Stimulated activated CD8-positive, alpha-beta memory T cell treated with anti-CD3 and anti-CD28 coated beads, Interleukin-2, amount 100 ng/mL, for 1 hour (primary cell): ENCODE measurements at places on chromosomes 7 and 10.

DNA sequence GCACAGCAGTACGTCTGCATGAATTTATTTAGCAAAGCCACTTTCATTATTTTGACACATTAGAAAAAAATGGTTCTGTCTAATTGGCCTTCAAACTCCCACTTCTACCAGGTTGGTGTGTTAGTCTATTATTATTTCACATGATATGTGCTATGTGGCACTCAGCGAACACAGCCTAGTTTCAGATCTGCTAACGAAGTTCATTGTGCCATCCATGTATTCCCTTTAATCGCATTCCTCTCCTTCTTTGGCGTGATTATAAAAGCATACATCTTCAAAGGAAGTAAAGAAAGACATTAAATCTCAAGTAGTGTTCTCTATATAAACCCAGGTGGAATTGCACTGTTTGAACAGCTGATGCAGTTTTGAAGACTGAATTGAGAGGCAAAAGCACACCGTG, 96.4 kb upstream of the CACNA2D1 start:
- DNase-seq: no peak

DNA sequence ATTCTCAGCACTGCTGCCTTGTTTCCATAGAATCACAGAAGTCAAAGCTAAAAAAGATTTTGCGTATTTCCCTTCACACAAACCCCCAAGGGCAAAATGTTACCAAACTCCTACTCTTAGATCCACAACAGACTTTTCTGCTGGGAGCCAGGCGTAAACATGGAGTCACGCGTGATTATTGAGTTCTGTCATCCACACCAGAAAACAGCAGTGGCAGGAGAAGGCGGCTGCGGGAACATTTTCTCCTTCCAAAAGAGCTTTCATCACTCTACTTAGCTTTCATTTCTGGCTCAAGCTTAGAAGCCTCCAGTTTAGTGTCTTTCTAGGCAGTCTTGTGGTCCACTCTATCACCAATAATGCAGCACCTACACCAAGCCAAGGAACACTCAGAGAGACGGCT, 712.9 kb upstream of the NRP1 start:
- no peak for DNase-seq

DNA sequence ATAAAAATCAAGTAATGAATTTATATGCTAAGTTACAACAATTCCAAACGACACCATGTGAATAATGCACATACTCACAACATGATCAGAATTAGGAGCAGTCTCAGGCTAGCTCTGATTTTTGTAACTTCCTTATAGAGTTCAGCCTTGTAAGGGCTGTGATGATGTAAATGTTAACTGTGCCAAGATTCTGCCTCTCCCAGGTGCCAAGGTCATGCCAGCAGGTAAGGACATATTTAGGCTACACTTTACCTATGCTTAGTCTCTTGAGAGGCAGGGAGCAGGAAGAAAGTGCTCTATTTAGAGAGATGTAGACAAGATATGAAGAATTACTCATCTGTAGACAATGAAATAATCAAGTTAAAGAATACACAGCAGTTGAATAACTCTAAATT, 53.6 kb upstream of the AGR3 start:
- DNase-seq: no peak

GRCh38 chr10:55369670-55370420, 568.8 kb upstream of the PCDH15 start:
- DNase-seq: no peak

DNA sequence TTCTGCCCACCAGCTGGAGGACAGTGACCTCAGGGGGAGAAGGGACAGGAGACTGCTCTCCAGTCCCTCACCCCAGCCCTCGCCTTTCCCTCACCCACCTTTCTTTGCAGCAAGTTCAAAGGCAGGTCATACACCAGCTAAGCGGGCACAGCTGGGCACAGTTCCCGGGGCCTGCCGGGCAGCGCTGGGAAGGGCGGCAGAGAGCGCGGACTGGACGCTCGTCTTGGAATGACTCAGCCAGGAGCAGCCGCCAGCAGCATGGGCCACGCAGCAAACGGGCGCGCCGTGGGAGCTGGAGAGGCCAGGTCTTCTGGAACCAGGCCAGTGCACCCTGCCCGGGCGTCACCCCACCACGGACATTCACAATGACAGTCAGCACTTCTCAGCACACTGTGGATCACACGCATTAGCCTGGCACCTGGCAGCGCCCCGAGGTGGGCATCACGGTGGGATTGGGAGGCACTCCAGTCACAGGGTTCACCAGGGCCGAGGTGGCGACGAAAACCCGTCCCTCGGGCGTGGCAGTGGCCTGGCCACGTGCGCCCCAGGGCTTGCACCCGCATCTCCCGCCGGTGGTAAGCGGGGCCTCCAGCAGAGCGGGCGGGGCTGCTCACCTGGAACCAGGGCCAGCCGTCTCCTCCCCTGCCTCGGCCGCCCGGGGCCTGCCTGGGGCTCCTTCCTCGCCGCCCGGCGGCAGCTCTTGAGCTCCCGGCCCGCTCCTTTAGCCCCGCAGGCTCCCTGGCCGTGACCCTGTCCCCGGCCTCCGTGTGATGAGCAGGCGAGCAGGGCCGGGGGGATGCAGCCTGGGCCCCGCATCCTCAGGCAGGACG, 29.0 kb upstream of the WDFY4 start:
- no peak for DNase-seq

DNA sequence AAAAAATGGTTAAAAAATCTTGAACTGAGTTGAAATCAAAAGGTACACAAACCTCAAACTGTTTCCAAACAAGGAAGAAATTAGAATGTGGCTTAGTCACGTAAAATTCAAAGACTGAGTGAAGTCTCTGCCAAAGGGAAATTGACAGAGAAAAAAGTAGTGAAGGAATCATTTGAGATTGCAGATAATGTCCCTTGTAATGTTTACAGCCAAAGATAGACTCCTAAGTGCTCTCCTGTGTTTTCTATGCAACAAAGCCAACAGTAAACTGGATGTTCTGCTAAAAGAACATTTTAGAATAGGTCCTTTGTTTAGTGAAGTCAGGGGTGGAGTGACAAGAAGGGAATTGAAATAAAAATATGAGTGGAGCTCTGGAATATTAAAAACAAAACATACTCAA, 117.9 kb downstream of the ITGA8 start:
- no peak for DNase-seq

DNA sequence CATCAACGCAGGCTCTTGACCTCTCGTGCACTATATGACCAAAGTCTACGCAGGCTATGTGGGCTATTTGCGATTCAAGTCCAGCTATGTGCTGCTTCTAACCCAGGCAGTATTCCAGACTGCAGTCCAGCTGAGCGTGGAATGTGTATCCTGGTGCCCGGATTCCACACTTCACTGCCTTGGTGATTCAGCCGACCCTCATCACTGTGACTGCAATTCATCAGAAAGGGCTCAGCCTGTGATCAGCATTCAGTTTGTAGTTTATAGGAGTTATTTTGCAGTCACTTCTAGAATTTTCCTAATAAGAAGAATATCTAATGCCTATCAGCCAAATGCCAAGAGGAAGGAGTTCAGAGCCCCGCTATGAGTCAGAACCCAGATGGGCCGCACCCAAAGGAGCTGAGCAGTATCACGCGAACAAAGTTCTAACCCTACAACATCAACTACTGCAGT, 119.8 kb upstream of the LANCL2 start:
- DNase-seq: no peak

- DNase-seq: no peak
These were observed 21.0 kb upstream of the TSPAN33 start for GRCh38 chr7:129123510-129123857.

DNA sequence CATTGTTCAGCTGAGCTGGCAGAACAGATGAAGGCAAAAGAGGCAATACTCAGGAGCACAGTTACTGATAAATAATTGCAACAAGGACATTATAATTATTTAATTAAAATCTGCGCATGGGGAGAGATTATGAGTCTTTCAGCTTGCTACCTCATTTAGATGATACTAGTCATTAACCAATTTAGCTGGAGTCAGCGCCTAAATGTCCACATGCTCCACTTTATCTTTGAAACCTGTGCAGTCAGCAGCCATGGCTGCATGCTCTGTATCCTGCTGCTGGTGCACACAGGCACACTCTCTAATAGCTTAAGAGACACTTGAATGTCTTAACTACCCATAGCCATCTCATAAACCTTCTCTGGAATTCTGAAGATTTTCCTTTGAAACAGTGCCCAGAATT, 196.8 kb downstream of the PPP1R3A start:
- DNase-seq: no peak

- DNase-seq: no peak
These were observed 65.4 kb upstream of the APBB1IP start for GRCh38 chr10:26372513-26373354.

DNA sequence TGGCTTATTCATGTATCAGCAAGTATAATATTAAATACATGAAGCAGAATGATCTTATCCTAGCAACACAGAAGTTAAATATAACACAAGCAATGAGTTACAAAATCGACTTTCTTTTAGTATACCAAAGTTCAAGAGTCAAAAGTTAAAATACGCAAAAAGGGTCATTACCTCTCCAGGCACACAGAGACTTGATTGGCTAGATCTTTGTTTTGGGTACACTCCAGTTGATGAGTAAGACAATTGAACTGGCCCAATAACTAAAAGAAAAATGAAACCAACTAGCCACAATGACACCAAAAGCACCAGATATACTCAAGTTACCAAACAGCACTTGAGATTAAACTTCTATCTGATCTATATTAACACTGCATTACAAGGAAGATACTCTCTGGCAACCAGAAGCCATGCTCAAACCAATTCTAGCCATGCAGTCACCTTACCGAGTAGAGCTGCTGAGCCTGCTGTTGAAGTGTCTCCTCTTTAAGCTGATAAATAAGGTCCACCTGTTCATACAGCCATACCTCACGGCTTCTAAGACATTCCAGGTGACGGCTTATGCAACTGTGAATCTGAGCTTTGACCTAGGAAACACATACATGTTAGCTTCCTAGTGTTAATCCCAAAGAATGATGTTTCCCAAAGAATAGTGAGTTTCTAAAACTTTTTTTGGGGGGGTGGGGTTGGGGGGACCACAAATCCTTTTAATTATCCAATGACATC, 15.6 kb downstream of the NCOA4 start:
- no peak for DNase-seq

DNA sequence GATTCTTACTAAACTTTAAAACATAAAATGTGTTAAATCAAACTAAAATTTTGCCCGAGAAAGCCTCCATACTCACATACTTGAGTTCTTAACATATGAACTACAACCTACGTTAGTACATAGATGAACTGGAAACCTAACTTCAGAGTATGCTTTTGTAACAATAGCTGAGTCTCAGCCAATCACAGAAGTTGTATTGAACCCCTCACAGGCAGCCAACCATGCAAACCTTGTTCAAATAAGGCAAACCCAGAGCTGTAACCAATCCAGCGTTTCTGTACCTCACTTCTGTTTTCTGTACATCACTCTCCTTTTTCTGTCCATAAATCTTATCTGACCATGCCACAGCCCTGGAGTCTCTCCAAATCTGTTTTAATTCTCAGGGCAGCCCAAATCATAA, 157.3 kb upstream of the COL1A2 start:
- no peak for DNase-seq

GRCh38 chr7:155983176-155983815, 171.0 kb upstream of the SHH start:
- DNase-seq: no peak

GRCh38 chr7:110027385-110027784, 1063.5 kb upstream of the LRRN3 start:
- no peak for DNase-seq

GRCh38 chr10:46096446-46096845, 50.4 kb upstream of the MSMB start:
- no peak for DNase-seq

DNA sequence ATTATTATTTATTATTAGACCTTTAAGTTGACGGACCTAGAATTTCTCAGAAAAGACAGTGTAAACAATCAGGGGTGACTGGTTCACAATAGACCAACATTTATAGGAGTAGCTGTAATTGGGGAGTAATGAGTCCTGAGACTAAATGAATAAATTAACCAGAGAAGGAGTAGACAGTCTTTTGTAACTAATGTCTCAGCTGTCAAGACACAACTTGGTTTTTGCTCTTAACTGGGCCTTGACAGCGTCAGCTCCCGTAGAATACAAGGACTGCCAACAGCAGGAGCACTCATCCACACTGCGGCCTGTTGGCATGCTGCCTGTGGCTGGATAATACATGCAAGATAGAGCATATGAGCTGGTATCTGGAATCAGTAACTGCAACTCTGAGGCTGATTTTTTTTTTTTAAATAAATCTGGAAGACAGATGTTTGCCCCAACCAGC, 123.9 kb downstream of the CACNA2D1 start:
- no peak for DNase-seq

DNA sequence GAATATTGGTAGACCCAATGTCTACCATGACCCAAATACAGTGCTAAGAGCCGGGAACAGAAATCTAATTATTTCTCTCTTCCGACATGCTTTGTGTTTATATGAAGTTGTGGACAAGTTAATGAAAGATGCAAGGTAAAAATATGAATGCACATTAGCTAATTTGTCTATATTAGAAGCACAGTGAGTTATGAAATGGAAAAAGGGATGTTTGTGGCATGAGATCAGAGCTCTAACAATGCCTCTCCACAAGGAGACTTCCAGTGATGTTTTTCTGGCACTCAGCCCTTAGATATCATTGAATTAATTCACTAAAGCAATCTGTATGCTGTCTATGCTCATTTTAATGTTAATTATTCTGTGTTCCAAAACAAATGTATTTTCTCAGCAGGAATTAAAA, 897.2 kb downstream of the CNTNAP2 start:
- DNase-seq: no peak

- no peak for DNase-seq
These were observed 9.3 kb upstream of the AHR start for GRCh38 chr7:17289074-17289645.

- DNase-seq: no peak
These were observed 2.0 kb upstream of the HMX3 start for GRCh38 chr10:123133541-123134342.

DNA sequence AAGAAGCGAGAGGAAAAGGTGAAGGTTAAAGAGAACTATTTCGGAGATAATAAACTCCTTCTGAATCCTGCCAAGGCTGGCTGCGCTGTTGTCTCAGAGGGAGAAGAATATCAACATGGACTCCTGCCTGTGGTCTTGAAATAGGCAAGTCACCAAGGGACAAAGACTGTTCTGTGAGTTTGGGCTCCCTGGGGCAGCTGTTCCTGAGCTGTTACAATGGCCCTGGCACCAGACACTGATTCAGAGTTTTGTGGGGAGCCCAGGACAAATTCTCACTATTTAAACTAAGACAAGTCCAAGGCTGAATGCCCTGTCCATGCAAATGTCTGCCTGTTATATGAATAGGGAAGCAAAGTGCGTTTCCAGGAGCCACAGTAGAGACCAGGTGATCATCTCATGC, 81.4 kb downstream of the PRPF18 start:
- DNase-seq: no peak

- no peak for DNase-seq
These were observed 39.6 kb upstream of the SP8 start for GRCh38 chr7:20826243-20826642.
